ENCODE measurements at places on chromosomes 1 and 21. TPM values are rescaled to one million over a fixed set of nuclear protein-coding genes. Genes with fewer than 3 reads are reported as not detected.

The AGT gene
- not detected for total RNA-seq

The KCNJ15 gene
- 0.97 TPM for total RNA-seq

The TGFB2 gene
- 0.62 TPM for total RNA-seq

The SPOCD1 gene
- total RNA-seq = 1.5 TPM

The ADCY10 gene
- total RNA-seq = 0.31 TPM

The HPCAL4 gene
- not detected for total RNA-seq

All from endothelial cell (in vitro differentiated cells).